ENCODE measurements at places on chromosomes 7 and 10.

DNA sequence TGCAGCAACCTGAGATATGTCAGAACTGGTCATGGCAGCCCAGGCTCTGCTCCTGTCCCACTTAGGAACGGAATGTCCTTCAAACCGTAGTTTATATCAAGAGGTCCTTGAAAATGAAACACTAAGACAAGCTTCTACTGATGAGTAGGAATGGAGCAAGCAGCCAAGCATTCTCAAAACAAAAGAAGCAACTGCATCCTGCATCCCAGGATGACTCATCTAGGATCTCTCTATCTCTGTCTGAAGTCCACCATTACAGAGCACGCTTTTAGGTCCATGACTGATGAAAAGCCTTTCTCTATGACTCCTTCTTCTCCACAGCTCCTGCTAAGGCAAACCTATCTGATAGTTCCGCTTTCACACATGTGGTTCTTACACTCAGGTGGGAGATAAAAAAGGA lies 16.3 kb downstream of the MBL2 start:
- no peak for DNase-seq

DNA sequence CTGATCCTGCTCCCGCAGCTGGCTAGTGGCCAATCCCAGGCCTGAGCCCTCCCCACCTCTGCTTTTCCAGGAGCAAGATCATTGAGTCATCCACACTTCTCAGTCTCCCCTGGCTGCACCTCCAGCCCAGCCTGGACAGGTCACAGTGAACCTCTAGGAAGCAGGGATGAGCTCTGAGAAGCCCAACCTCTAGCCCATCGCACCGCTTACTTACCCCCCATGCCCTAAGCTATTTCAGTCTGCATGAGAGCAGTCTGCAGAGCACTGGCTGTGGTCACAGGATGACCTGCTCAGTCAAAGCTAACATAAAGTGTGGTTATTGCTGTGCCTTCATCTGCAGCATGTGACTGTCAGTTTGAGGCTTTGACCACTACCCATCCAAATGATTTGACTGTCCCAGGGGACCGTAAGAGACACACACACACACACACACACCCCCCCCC lies 129.2 kb downstream of the SORBS1 start:
- DNase-seq: no peak

DNA sequence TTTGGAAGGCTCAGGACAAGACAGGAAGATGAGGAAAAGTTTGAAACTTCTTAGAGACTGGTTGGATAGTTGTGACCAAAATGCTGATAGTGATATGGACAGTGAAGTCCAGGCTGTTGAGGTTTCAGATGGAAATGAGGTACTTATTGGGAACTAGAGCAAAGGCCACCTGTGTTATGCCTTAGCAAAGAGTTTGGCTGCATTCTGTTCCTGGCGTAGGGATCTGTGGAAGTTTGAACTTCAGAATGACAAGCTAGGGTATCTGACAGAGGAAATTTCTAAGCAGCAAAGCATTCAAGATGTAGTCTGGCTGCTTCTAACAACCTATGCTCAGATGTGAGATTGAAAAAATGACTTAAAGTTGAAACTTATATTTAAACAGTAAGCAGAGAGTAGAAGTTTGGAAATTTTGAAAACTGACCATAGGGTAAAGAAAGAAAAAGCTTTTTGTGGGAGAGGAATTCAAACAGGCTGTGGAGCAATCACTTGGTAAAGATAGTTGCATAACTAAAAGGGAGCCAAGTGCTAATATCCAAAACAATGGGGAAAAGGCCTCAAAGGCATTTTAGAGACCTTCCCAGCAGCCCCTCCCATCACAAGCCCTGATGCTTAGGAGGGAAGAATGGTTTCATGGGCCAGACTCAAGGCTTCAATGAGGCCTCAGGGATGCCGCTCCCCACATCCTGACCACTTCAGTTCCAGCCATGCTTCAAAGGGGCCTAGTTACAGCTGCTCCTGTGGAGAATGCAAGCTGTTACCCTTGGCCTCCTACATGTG lies 415.1 kb downstream of the INHBA start:
- DNase-seq: no peak

DNA sequence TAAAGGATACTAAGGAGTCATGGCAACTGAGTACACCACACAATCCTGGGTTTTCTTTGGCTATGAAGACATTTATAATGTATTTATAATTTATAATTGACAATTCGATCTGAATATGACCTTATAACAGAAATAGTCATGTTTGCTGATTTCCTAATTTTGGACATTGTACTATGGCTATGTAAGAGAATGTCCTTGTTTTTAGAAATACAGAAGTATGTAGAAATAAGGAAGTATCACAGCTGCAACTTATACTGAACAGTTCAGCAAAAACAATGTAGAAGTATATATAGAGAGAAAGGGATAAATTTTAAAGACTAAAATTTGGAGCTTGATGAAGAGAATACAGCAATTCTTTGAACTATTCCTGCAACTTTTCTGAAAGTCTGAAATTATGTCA lies 32.6 kb downstream of the PRLHR start:
- no peak for DNase-seq

GRCh38 chr10:71270301-71271220 lies 48.5 kb upstream of the SLC29A3 start:
- no peak for DNase-seq

GRCh38 chr10:43234471-43235041 lies 32.3 kb downstream of the RASGEF1A start:
- no peak for DNase-seq

GRCh38 chr10:110528224-110528996 lies 30.7 kb downstream of the DUSP5 start:
- no peak for DNase-seq

DNA sequence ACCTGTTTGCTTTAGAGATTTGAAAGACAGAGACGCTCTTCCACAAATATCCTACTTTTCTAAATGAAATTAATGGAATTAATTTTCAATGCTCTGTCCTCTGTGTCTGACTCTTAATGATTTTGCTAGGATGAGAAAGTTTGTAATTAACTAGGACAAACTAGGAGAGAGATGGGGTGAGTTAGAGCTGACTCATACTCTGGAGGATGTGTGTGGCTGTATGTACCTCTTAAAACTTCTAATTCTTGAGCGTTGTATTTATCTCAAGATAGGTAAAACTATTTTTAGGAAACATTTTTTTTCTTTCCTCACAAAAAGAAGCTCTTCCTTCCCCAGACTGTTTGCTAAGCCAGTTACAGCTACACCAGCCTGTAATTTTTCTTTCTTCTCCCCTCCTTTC lies 178.8 kb upstream of the ANKRD30A start:
- no peak for DNase-seq

DNA sequence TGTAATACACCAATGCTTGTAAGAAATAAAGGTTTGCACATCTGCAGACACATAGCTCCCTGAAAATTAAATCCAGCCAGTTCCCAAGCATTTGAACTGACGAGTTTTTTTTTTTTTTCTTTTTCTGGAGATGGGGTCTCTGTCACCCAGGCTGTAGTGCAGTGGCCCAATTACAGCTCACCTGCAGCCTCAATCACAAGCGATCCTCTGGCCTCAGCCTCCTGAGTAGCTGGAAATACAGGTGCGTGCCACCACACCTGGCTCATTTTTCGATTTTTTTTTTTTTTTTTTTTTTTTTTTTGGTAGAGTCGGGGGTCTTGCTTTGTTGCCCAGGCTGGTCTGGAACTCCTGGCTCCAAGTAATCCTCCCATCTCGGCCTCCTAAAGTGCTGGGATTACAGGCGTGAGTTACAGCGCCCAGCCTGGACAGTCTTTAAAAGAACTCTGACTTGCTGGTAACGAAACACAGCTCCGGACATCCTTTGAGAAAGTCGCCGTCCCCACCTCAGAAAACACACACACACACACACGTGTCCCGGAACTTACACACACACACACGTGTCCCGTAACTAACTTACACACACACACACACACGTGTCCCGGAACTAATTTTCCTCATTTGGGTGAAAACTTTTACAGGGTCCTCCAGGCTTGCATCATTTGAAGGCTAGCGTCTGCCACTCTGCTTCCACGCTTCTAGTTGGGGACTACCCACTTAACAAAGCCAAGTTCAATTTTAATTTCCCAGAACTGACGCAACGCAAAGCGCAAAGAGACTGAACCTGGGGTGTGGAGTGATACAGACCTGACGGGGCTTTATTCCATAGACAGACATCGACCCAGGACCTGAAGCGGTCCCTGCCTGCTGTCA lies 18.6 kb downstream of the OCM2 start:
- DNase-seq: no peak

DNA sequence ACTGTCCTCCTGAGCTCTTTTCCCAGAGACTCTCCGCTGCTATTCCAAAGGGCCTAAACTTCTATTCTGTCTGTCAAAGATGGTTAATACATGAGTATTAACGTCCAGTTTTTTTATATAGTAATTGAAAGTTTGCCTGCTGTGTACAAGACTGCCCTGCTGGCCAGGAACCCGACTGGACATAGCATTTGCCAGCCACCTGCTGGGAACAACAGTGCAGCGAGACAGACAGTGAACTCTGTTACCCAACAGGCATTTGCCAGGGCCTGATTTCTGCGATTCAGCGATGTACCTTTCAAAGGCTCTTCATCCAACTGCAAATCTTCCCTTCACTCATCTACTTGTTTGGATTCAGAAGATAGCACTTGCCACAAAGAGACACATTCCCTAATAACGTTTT lies 128.8 kb upstream of the SEM1 start:
- no peak for DNase-seq

DNA sequence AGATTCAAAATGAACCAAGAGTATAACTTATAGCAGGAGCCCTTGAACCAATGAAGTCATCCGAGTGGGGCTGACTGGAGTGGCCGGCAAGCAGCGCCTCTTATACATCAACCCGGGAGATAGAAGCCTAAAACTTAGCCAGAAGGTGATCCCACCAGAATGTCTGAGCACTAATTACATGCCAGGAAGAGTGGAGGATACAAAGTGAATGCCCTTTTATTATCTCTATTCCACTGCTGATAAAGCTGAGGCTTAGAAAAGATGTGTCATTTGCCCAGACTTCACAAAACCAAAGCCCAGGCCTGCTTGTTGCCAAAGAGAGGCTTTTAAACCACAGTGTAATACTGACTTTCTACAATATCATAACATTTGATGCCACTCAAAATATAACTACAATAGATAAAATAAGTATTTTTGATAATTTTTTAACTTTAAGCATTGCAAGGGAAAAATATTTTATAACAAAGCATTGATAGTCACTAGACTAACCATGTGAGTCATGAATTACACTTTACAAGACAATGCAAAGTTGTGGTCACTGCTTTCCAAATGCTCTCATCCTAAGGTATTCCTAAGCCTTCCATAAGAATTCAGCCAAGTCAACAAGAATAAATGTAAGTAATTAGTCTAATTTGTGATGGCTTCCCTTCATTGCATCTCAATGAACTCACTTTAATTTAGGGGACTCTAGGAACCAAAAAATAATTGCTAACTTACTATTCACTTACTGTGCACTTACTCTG lies 58.6 kb upstream of the ARID5B start:
- DNase-seq: no peak

DNA sequence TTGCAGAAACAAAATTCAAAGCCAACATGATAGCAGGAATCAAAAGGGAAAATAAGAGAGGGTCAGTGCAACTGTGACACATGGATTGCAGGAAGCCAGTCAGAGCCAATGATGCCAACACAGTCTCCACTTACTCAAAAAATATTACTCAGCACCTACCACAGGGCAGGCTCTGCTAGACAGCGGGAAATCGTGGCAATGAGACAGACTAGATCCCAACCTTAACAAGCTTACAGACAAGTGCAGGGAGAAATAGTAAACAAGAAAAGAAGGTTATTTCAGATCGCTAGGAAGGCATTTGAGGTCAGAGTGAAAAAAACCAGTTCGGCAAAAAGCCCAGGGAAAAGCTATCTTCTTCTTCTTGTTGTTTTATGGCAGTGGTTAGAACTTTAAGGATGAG lies 45.2 kb upstream of the NPFFR1 start:
- no peak for DNase-seq

DNA sequence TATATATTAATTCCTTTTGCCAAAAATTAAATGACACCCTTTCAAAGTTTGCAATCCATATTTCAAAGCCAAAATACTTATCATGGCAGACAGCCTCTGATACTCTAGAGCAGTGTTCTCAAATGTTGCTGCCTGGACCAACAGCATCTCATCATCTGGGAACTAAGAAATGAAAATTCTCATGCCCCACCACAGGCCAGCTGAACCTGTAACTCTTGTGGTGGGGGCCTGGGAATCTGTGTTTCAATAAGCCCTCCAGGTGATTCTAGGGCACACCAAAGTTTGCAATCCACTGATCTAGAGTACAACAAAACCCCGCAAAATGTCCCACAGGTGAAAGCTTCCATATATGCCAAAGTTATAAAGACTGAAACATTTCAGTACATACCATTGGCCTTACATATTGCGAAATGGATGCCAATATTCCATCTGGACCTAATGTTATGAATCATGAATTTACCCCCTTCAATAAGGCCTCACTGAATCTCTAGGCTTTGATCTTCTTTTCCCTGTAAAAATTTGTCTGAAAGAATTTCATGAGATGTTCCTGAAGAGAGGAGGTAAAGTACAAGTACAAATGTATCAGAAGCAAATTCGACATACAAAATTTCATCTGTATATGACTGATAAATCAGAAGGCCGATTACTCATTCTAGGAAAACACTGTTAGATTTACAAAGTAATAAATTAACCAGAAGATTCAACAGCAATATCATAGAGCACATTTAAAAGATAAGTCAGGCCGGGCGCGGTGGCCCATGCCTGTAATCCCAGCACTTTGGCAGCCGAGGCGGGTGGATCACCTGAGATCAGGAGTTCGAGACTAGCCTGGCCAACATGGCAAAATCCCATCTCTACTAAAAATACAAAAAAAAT lies 25.3 kb upstream of the EPC1 start:
- no peak for DNase-seq

GRCh38 chr7:151249034-151249731 lies 689 bp upstream of the SMARCD3 start:
- DNase-seq: no peak

- no peak for DNase-seq
Observed at GRCh38 chr7:36777855-36778254, 53.6 kb upstream of the AOAH start.

- DNase-seq: peak; percentile 28
Observed at GRCh38 chr7:5139998-5140397, 50.0 kb upstream of the WIPI2 start.

- DNase-seq: no peak
Observed at GRCh38 chr7:34036051-34036920, 130.9 kb downstream of the BMPER start.

DNA sequence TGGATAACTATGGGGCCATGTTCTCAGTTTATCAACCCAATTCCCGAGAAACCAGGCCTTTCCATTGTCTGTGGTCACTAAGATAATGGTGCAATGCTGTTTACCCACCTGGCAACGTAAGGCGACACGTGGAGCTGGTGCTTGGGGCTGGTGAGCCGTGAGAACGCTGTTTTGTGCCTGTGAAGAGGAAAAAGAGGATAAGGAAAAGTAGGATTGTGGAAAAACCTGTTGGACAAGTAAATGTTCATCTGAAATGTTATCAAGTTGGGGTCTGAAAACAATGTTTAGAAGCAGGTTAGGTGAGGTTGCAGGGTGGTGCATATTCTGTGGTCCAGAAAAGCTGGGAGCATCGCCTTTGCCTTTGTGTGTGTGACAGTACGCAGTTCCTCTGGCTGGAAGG lies 88.5 kb downstream of the PPP1R17 start:
- no peak for DNase-seq

Measured in SHP77 treated with DMSO at 0.1 percent for 48 hours (cell line).